ENCODE measurements at places on chromosomes 1 and 21.

GRCh38 chr1:66012106-66012784 lies 219.6 kb downstream of the PDE4B start:
- no peak for DNase-seq

DNA sequence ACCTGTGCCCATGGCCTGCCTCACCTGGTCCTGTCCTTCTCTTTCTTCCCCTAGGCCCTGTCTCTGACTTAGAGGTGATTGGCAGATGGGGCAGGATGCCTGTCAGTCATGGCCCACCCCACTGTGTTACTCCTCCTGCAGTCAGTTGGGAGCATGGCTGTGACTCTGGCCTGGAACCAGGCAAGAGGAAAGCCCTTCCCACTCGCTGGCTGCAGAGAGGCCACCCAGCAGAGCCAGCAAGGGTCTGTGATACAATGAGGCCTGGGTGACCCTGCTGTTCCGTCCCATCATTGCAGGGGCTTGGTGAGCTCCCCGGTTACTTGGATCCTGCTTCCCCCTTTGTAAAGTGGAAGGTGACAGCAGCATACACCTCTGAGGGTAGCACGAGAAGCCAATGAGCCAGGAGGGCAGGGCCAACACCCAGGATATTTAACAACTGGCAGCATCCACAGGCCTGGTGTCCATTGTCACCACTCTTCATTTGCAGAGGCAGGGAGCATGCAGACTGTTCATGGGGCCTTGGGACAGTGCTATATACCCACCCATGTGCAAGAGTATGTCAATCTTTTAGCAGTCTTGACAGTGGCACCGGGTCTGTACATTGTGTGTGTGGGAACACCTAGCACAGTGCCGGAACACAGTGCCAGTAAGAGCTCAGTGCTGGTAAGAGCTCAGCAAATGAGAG lies 191.0 kb upstream of the C1orf174 start:
- no peak for DNase-seq

DNA sequence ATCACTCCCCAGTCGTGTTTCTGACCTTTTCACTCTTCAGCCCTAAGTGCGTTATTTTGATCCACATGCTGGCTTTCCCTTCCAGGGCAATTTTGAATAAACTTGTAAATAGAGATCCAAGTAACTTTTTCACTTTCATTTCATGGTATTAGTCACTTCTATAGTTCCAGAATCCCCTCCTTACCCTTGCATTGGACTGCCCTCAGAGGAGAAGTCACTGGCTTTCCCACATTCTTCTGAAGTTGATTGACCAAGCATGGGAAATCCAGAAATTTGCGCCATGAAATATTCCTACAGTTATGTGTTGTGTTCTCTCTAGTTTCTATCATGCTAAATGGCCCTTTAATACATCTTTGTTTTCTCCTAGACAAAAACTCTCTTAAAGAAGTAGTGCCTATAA lies 177.3 kb upstream of the GORAB start:
- no peak for DNase-seq

- DNase-seq = no peak
Observed at GRCh38 chr1:115320377-115320776, 17.7 kb downstream of the NGF start.

DNA sequence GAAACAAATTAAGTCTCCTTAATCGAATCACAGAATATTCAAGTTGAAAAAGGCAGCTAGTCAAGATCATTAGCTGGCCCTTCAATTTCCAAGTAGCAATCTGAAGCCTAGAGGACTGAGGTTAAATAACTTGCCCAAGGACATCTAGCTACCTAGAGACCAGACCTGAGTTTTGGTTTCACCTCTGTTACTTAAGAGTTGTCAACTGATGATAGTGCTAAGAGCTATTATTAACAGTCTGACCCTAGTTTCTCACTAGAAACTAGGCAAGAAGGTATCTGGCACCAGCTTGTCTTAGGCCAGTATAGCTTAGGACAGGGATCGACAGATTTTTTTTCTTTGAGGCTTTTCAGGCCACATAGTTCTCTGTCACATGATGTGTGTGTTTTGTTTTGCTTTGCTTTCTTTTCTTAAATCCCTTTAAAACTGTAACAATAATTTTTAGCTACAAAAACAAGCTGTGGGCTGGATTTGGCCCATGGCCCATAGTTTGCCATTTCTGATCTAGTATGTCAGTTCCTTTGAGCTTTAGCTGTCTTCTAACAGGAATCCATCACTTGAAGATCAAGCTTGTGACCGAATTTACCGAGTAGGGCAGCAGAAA lies 23.2 kb downstream of the TRIM45 start:
- DNase-seq = no peak

DNA sequence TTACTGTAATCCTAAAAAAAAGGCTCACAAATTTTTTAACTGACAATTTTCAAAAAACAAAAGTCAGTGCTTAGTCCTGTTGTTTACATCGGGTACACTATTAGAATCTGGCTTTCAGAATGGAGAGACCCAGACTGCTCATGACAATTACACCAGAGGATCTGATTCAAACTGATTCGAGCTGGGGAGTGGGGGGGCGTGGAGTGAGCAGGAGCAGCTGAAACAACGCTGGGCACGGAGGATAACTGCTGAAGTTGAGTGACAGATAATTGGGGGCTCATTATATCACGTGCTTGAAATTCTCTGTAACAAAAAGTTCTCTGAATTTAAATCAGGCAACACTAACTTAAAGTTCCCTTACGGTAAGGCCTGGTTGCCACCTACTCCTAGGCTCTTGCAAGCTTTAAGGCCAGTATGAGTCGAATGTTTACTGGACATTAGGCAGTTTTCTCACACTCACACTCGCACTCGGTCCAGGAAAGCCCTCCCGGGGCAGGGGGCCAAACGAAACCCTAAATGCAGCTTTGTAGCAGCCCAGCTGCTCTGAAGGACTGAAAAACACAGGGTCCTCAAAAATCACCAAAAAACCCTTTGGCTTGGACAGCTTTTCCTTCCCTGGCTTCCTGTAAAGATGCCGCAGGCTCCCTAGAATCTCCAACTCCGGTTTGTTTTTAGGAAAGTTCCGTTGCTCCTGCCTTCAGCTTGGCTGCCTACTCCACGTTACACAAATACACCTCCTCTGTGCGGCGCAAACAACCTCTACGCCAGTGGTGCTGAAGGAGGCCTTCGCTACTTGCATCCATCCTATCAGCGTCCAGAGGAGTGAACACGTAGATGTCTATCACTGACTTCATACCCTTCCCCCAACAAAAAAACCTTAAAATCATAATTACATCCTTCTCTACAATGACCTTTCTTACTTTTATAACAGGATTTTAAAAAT lies 42.9 kb downstream of the CAPZB start:
- no peak for DNase-seq

GRCh38 chr1:43930168-43930948 lies 3.2 kb upstream of the ARTN start:
- no peak for DNase-seq

- DNase-seq = no peak
Observed at GRCh38 chr1:197438010-197438790, 170.1 kb downstream of the CRB1 start.

GRCh38 chr1:1629430-1630190 lies 2.4 kb upstream of the MMP23B start:
- DNase-seq = peak; percentile 49

DNA sequence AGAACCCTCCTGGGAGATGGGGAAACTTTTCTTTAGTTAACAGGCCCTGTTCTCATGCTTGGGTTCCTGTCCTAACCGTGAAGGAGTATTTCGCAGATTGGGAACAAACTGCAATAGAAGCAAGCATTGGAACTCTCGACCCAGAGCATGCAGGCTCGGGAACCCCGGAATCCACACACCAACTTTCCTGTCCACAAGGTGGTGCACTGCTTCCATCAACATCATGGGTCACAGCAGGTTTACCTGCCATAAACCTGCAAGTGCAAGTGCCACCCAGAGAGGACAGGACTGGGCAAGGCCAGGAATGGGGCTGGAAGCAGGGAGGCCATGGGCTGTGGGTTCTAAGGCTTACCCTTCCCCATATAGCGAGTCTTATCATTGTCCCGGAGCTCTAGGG lies 6.9 kb downstream of the ENO1 start:
- DNase-seq = no peak

GRCh38 chr21:17758683-17759082 lies 60.5 kb downstream of the C21orf91 start:
- no peak for DNase-seq

GRCh38 chr1:1215080-1215676 lies 1.2 kb upstream of the TNFRSF4 start:
- no peak for DNase-seq

Measured in left ventricle myocardium superior (tissue), 1 donor.